ENCODE measurements at places on chromosomes 5 and 9.
A peak's percentile ranks its signal among the peaks of the same experiment; 100 is the strongest.

DNA sequence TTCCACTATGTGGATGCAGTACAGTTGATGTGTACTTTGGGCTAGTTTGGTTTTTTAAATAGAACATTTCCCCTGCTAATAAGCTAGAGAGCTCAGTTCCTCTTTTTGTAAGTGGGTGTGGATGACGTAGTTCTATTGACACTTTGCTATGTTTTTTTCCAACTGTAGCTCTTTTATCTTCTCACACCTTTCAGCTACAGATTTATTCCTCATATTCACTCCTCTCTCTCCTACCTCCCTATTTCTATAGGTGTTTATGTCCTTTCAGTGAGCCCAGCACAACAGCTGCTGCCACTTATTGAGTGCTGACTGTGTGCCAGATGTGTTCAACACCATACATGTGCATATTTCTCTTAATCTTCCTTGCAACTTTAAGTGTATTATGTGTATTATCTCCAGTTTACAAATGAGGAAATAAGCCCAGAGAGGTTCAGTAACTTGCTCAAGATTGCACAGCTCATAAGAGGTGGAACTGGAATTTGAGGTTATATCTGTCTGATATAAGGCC lies 215.7 kb downstream of the SEMA6A start:
- peak; percentile 72 for DNase-seq

GRCh38 chr9:38294220-38294960 lies 98.1 kb upstream of the ALDH1B1 start:
- no peak for DNase-seq

- DNase-seq: no peak
Observed at GRCh38 chr5:140111011-140111858, 2.7 kb upstream of the PURA start.

GRCh38 chr9:108217431-108218349 lies 638.1 kb downstream of the ACTL7B start:
- no peak for DNase-seq

- DNase-seq: no peak
Observed at GRCh38 chr5:154249826-154250225, 59.3 kb downstream of the GALNT10 start.

- no peak for DNase-seq
Observed at GRCh38 chr9:70613024-70613768, 198.7 kb upstream of the KLF9 start.

DNA sequence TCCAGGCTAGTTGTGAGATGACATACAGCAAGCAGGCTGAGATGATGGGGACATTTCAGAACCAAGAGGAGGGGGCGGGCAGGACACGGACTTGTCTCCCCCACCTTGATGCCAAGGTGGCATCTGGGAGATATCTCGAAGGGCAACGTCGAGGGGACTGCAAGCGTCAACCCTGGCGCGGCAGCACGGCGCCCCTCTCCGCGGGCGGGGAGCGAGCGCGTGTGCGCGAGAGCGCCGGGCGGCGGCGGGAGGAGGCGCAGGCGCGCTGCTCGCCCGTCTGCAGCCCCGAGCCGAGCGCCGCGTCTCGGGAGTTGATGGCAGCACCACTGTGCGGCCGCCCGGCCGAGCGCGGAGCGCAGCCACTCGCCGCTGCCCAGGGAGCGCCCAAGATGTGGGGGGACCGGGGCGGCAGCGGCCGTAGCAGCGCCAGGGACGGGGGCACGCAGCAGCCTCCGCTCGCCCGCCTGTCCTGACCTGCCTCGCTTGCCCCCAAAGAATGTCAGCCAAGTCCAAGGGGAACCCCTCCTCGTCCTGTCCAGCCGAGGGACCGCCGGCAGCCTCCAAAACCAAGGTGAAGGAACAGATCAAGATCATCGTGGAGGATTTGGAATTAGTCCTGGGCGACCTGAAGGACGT lies at the start of gene PRR16:
PRR16 (plus strand) TSS at position 310 of the 636 bp plus-strand sequence.
- DNase-seq: peak; percentile 68

DNA sequence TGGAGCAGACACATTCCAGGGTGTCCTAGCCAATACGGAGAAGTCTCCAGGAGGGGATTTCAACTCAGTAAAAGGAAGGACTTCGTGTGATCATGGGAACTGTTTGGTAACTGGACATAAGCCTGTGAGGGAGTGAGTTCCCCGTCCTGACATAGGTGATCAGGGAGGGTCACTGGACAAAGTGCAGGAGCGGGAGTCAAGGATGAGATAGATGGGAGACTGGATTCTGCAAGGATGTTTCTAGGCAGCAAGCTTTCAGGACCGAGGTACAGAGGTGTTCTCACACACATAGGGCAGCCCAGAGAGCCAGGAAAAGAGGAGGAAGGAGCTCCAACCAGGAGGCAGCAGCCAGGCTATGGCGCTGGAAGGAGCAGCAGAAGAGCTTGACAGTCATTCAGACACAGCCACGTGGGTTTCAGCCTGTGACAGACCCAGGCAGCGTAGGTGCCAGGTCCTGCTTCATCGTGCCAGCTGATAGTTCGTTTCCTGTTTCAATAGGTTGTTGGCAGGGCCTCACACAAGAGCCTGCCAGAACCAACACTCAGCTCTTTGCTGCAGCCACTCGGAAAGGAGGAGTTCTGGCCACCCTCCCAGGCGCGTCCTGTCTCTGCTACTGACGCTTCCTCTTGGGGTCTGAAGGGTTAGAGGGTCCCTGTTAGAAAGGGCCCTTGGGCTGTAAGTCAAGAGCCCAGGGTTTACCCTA lies 84.1 kb downstream of the AMBP start:
- peak; percentile 55 for DNase-seq

DNA sequence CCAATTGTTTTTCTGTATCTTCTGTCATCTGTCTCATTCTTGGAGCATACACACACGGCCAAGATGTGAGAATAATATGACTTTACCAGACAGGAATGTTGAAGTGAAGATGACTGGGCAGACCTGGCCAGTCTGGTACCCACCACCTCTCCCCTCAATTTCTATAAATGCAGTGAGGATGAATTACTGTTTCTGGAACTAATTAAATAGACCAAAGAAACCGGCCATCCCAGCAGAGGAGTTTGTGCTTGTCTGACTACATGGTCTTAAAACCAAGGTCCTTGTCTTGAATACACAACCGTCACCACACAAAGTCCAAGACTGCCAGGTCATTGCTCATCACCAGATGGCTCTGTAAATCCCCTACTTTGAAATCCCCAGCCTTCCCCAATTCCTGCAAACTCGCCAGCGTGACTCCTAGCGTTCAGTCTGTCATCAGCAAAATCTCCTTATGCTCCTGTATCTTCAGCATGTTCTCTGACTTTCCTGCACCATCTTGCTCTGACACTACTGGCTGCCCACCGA lies 147.2 kb downstream of the PDE4D start:
- DNase-seq: no peak

DNA sequence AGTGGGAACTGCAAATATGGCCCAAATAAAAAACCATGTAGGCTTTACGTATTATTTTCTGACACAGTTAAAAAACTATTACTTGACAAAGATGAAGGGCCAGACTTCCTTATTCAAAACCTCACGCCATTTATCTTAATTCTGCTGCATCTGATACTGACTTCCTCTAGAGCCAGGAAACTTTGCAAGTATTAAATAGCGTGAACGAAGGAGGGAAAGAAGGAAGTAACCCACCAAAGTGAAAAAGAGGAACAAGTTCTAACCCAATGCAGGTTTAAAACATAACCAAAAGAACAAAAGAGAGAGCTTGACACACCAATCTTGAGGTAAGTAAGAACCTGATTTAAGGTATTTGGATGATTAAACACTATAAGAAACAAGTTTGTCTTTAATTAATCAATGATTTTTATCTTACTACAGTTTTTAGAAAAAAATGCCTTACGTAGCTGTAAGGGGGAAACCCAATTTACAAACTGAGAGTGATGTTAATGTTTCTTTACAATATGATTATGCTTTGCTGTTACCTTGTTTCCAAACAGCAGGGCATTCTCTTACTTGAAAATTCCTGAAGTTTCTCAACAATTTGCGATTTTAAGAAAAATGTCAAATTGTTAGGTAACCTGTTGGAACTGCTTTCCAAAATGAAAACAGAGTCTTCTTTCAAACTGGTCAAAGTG lies at the start of gene GAPT:
GAPT (plus strand) TSS at position 220 of the 677 bp plus-strand sequence. CDS start 3,102 bp downstream, outside the sequence.
- peak; percentile 94 for DNase-seq

Data from bone marrow (tissue), 2 donors.